ENCODE measurements at places on chromosomes 12 and 14. TPM values are rescaled to one million over a fixed set of nuclear protein-coding genes. Genes with fewer than 3 reads are reported as not detected.

KLRD1 gene
- not detected for total RNA-seq

SPATS2 gene
- total RNA-seq = 24.5 TPM

GRCh38 chr12:91577586-91578539, 395.2 kb upstream of the DCN start:
- no peak for DNase-seq

DNA sequence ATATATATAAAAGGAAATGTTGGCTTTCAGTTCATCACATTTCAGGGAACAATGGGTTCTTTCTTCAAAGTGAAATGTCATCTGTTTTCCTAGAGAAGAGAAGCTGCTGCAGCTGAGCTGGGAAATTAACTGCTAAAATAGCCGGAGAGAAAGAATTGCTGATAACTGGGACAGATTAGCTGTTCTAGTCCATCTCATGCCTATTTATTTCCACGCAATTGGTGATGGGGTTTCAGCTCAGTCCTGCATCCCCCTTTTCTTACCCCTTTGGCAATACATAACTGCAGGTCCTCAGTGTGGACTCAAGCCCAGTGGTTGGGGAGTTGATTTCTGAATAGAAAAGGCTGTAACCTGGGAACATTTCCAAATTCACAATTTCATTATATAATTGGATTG, 436.9 kb upstream of the TMEM132C start:
- no peak for DNase-seq

DNA sequence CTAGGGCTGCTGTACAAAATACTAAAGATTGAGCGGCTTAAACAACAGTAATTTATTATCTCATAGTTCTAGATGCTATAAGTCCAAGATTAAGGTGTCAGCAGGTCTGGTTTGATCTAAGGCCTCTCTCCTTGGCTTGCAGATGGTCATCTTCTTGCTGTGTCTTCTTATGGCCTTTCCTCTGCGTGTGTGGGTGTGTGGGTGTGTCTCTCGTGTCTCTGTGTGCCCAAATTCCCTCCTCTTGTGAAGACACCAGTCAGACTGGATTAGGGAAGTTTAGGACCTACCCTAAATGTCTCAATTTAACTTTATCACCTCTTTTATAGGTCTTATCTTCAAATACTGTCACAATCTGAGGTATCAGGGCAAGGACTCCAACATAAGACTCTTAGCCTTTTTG, 28.3 kb downstream of the DDHD1 start:
- no peak for DNase-seq

ATN1 gene
- 69.6 TPM for total RNA-seq

- DNase-seq = no peak
Observed at GRCh38 chr14:24817212-24818057, 183.4 kb upstream of the GZMB start.

EIF2S3B gene
- total RNA-seq = 5.3 TPM

GRCh38 chr14:56759633-56760032, 50.6 kb downstream of the OTX2 start:
- DNase-seq = no peak
